ENCODE measurements at places on chromosomes 5 and 9.

DNA sequence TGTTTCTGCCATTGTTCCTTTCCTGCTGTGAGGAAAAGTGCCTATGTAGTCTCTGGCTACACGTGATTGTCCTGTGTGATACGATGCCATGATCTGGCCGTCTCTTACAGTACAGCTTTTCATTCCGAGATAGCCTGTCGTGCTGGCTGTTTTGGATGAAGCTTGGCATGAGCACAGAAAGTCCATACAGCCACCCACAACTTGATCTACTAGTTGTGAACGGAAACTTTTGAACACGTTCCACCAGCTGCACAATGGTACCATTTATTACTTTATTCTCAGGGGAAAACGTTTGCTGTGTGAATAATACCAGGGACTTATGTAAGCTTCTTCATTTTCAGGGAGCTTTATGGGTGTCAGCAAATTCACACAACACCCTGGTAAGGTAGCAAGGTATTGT, 217.6 kb upstream of the ANKRD55 start:
- DNase-seq = no peak

DNA sequence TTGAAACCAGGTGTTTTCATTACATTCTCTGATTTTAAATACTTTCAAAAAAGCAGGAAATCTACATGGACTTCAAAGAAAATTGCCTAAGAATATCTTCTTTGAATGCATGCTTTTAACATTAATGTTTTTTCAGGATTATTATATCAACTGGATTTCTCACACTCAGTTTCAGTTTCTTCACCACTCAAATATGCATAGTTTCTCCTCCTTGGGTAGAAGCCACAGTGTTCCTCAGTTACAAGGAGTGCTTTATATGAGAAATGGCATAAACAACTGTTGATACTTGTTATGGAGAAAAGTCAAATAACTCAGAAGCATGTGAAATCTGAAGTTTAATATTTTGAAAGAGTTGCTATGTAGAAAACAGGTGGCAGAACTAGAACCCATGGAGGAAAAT, 196.9 kb downstream of the DMRTA1 start:
- no peak for DNase-seq

DNA sequence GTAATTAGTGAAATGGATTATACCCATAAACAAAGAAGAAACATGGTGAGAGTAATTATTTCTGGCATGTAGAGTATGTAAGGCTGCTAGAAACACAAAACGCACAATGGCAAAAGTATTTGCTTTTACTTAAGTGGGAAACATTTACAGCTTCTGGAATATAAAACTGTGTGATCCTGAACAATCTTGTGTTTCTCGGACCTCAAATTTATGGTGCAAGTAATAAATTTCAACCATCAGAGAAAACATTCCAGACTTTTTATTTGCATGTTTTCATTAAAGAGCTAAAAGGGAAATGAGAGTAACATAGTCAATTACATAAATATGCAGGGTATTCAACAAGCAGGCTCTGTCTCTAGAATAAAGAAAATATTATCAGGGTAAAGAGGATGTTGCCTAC, 17.2 kb upstream of the PRR16 start:
- no peak for DNase-seq

DNA sequence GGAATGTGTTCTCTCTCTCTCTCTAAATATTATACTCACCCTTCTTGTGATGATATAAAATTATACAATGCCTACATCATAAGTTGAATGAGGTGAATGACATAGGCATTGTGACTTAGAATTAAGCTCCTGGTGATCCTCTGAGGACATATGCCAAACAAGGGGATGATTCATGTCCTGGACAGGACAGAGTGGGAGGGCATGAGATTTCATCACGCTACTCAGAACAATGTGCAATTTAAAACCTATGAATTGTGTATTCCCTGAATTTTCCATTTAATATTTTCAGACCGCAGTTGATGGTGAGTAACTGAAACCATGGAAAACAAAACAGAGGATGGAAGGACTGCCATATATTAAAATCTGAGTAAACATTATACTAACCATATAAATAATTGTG, 782.2 kb upstream of the NUDT12 start:
- no peak for DNase-seq

All from GM18507 (cell line).